Stimulated activated CD4-positive, alpha-beta T cell treated with anti-CD3 and anti-CD28 coated beads, Interleukin-12 subunit alpha, Interleukin-12 subunit beta, amount 100 ng/mL, for 4 hours (primary cell): ENCODE measurements at places on chromosomes 6 and 20.

- no peak for DNase-seq
These were observed 79.4 kb upstream of the LRFN2 start for GRCh38 chr6:40666530-40666929.

DNA sequence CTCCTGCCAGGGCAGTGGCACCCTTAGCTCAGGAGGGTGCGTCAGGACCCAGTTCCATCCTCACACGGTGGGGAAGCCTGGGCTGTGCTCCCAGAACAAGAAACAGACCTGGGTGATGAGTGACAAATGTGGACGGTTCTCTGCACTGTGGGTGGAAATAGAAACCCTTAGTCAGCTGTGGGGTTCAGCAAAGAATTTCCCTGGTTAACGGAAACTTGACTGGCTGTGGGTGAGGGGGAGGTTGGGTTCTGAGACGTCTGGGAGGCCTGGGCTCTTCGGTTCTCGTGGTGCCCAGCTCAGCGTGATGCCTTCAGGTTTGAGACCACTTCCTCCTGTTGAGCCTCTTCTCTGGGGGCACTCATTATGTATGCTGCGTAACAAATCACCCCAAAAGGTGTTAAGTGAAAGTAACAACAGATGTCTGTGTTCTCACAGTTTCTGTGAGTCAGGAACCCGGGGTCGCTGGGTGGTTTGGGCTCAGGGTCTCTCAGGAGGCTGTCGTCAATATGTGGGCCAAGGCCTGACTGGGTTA is 53.1 kb upstream of the FAM83D start:
- peak; percentile 73 for DNase-seq

- DNase-seq, result no peak
These were observed 38.3 kb downstream of the HECA start for GRCh38 chr6:139173172-139173571.

DNA sequence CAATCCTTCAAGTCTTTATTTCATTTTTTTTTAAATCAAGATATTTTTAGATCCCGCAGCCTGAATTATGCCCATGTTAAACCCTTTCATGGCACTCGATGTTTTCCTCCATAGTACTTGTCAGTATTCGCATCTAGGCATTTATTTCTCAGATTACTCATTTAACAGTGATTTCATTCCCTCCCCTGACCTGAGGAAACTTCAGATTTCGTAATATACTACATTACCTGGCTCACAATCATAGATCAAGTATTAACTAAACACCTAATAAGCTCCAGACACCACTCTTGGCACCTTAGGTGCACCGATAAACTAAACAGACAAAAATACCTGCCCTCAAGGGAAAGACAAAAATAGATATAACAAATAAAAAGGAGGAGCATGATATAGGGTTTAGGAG is 413.2 kb upstream of the GJE1 start:
- no peak for DNase-seq

DNA sequence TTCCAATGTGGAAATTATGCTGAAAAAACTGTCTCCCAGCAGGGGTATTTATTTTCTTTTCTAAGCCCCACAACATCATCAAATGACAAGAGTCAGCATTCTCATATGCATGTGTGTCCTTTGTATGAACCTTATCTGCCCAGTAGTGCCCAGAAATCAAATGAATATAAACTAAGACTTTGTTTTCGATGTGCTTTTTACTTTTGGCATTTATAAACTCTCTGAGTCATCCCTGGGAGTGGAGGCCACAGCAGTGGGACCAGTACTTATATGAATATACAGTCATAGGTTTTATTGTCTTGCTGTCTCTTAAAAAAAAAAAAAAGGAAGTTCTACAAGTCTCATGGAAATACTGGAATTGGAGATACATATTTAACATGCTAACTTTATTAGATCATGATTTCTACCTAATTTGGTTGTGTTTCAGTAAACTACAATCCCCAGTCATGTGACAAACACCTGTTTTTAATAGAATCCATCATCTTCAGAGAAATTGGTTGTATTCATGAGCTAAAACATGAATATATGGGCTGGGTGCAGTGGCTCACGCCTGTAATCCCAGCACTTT is 99.2 kb upstream of the TMEM181 start:
- no peak for DNase-seq
